Calu3 (cell line): ENCODE measurements at places on chromosomes 6 and 20. TPM values are rescaled to one million over a fixed set of nuclear protein-coding genes. Genes with fewer than 3 reads are reported as not detected.

DNA sequence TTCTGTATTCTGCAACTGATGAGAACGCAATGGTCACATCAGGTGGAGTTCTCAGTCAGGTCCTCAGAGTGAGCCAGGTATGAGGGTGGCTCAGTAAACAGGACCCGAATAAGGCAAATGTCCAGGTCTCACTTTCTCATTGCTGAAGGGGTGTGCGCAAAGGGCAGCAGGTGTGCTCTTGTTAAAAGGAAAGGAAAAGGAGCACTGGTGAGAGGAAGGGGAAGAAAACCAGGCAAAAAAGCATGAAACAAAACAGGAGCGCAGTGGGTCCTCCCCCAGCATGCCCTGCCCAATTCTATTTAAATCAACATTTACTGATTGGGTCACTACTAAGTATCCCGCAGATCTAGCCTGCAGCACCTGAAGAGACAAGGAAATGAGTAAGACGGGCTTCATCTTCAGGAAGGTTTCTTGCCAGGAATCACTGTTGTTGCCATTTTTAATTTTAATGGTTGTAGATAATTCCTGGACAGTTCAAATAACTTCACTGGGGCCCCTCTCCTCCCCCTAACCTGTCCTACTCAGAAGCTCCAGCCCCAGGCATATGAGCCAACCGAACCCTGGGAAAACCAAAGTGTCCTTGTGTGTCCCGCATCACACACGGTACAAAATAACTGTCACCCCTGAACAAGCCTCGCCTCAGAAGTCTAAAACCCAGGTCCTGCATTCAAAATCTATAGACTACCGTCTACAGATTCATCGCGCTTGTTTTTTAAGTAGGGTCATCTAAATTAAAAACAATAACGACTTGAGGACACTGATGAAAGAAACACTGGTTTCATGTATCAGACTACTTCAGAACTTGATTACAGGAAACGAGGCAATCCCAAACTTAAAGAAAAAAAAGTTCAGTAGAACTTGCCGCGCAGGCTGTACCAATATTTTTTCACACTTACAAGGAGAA is 980 bp downstream of the MBOAT1 start:
- peak overlapping the region; percentile 62 for H3K27ac ChIP-seq
- H3K36me3 ChIP-seq, result peaks cover 34% of the 10 kb centered on the region
- H3K4me3 ChIP-seq, result peak overlapping the region; percentile 86
- H3K4me1 ChIP-seq, result peaks cover 49% of the 10 kb centered on the region

DNA sequence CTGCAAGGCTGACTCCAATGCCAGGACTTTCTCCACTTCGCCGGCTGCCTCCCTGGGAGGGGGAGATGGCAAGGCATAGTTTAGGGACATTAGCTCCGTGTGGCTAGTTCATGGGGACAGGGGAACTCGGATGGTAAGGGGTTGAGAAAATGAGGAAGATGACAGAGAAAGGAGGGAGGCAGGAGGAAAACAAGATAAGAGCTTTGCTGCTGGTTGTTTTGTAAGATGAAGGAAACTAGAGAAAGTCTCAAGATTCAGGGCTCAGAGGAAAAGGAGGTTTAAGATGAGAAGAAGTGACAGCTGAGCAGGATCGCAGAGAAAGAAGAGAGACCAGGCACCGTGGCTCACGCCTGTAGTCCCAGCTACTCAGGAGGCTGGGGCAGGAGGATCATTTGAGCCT is 180.9 kb upstream of the RREB1 start:
- H3K27ac ChIP-seq, result no peak overlapping the region
- H3K4me3 ChIP-seq, result no peak overlapping the region
- DNase-seq, result no peak

SUN5 gene
- total RNA-seq, result not detected in 2 replicates

ETV7 gene
- 2.6 and 8.7 TPM in 2 replicates for total RNA-seq

SCRT2 gene
- not detected in 2 replicates for total RNA-seq

GRCh38 chr6:134934793-134935485 is 15.0 kb downstream of the ALDH8A1 start:
- no peak overlapping the region for H3K27ac ChIP-seq
- no peaks in the 10 kb centered on the region for H3K36me3 ChIP-seq
- no peak overlapping the region for H3K4me3 ChIP-seq
- peaks cover 9% of the 10 kb centered on the region for H3K4me1 ChIP-seq
- DNase-seq, result no peak

PDE10A gene
- 22.5 and 23.7 TPM in 2 replicates for total RNA-seq
